AG04450 (cell line): ENCODE measurements at places on chromosomes 11 and 22. TPM values are rescaled to one million over a fixed set of nuclear protein-coding genes. Genes with fewer than 3 reads are reported as not detected.
A peak's percentile ranks its signal among the peaks of the same experiment; 100 is the strongest.

The PANX2 gene
- 0.93 and 1.1 TPM in 2 replicates for polyA plus RNA-seq

The ROM1 gene
- polyA plus RNA-seq = 1.4 and 2.0 TPM in 2 replicates

The CARNS1 gene
- polyA plus RNA-seq = 0.07 and 0.09 TPM in 2 replicates

The HBB gene
- 0.22 and 0.26 TPM in 2 replicates for polyA plus RNA-seq

The ARL14EP gene
- polyA plus RNA-seq = 30.9 and 47.2 TPM in 2 replicates

The FGF4 gene
- not detected in 2 replicates for polyA plus RNA-seq

The DEUP1 gene
- not detected in 2 replicates for polyA plus RNA-seq

The CABP4 gene
- not detected in 2 replicates for polyA plus RNA-seq

The TEX12 gene
- polyA plus RNA-seq = 0.19 TPM in 1 of 2 replicates, not detected in the other

The KDM4D gene
- 0.62 and 0.68 TPM in 2 replicates for polyA plus RNA-seq

The ANO1 gene
- 10.3 and 11.3 TPM in 2 replicates for polyA plus RNA-seq

The SERHL2 gene
- polyA plus RNA-seq = 6.6 and 9.0 TPM in 2 replicates

The SFI1 gene
- 4.0 and 4.1 TPM in 2 replicates for polyA plus RNA-seq

The TRIM34 gene
- polyA plus RNA-seq = 12.8 and 18.3 TPM in 2 replicates

DNA sequence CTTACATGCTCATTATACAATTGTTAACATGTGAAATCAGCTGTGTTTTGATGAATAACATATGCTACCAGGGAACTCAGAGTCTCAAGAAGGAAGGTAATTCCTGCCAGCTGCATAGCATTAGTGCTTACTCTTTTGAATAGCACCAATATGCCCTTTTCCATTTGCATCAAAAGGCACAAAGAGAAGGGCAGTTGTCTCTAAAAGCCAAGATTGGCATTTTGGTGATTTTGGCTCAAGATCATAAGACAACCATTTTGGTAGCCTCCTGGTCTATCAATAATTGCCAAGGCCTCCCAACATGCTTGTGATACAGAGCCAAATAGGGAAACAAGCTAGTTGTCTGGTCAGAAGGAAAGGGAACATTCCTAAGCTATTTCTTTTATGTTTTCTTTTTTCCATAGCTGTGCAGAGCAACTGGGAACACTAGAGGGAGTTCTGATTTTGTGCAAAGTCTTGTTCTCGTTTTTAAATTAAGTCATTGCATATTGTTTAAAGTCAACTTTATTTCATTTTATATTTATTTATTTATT lies 416.7 kb upstream of the CHORDC1 start:
- DNase-seq = no peak

DNA sequence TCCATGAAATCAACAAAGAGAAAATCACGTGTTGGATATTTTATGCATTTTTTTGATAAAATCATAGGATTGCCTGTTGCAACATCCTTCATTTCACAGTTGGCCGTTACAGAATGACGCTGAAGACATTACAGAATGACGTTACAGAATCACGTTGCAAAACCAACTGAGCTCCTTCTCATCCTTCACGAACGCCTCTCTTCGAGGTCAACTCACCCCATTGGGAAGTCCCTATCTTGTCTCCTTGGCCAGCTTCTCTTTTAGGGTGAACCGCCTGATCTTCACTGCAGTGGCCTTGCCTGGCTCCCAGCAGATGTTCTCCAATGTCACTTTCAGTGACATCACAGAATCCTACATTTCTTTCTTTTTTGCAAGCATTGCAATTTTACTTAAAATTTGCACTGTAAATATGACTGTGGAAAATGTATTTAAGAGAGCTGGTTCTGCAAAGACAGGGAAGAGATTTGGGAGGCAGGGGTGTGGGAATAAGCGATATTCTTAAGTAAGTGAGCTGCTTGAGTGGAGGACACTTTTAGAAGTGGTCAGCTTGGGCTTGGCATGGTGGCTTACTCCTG lies 5.1 kb downstream of the KRTAP5-7 start:
- DNase-seq = no peak

- no peak for DNase-seq
Observed at GRCh38 chr11:29095821-29096220, 921.0 kb downstream of the KCNA4 start.

GRCh38 chr11:130216591-130217132 lies 57.1 kb downstream of the ST14 start:
- DNase-seq = no peak

- DNase-seq = no peak
Observed at GRCh38 chr11:14656536-14657457, 13.2 kb downstream of the PDE3B start.

- no peak for DNase-seq
Observed at GRCh38 chr11:134559602-134559962, 147.5 kb upstream of the B3GAT1 start.

GRCh38 chr11:1205121-1205986 lies 17.5 kb upstream of the MUC5B start:
- DNase-seq = no peak

DNA sequence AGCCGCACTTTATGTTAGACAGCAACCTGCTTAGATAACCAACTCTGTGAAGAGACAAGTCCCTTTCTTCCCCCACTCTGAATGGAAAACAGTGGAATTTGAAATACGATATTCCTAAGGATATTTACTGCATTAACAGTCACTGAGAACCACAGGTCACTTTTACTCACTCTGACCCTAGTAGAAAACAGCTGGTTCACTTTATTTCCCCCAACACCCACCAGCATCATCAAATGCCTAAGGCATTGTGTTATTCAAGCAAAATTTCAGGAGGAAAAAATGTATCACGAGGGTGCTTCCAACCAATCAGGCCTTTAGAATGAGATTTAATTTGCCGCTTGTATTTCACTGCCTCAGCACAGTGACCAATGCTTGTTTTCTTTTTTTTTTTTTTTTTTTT lies 1134.1 kb upstream of the CCDC90B start:
- no peak for DNase-seq

GRCh38 chr11:112044961-112045360 lies 19.8 kb downstream of the DLAT start:
- no peak for DNase-seq

DNA sequence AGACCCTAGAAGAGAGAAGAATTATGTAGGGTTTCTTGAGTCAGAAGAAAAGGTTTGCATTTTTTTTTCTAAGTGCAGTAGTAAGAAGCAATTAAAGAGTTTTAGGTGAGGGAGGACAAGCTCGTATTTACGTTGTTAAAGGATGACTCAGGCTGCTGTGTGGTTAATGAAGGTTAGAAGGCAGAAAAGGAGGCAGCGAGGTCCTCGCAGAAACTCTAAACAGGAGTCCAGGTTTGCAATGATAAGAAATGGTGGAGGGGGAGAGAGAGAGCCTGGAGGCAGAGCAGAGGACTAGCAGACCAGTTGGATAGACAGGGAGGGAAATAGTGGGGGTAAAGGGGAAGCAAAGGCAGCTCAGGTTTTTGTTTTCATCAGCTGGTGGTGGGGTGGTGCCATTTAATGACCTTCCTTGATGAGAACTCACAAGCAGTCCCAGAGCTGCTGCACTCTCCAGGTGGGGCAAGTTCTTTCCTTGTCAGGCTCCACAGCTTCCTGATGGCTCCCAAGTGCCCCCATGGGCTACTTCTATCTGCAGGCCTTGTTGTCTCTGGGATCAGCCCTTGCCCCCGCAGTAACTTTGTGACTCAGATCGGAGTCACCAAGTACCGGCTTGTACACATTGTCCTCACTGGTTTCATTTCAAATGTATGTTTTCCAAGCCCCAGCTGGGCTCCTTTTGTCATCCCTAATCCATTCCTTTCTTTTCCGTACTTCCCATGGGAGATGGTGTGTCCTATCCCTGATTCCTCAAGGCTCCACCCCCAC lies 8.3 kb upstream of the INSC start:
- DNase-seq = no peak

DNA sequence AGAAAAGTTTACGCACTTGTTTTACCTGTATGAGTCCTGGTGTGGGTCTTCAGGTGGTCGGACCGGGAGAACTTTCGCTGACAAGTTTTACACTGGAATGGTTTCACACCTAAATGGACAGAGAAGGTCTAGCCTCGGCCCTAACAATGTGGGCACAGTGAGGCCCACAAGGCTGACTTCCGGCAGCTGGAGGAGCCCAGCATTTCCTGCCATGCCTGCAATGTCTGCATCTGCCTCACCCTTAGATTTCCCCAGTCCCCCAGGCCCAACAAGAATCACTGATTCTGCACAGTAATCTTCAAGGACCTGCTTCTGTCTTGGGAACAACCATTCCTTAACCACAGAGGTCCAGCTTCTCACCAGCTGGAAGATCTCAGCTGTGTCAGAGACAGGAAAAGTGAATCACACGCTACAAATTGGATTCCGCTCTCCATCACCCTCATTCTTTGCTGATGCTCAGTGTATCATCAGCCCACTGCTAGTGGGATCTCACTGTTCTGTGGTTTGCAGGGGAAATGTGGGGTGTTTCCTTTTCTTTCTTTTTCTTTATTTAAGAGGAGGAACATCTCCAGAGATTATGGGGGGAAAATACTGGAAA lies 43.3 kb downstream of the WT1 start:
- DNase-seq = peak; percentile 30

- no peak for DNase-seq
Observed at GRCh38 chr22:37529652-37530345, 10.6 kb upstream of the CARD10 start.

DNA sequence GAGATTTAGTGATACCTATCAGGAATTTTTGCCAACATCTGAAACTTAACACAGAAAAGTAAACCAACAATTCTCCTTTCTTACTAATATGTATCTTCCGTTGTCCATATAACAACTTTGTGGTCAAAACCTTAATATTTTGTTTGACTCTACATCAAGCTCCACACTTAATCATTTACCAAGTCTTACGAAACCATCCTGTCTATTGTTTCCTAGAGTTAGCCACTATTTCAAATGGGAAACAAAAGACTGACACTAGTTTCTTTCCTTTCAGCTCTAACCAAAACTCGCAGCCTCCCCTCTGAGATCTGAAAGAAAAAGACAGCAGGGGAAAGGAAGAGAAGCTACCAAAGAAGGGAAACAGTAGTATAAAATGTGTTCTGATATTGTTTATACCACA lies 26.5 kb upstream of the PRDM10 start:
- DNase-seq = no peak

DNA sequence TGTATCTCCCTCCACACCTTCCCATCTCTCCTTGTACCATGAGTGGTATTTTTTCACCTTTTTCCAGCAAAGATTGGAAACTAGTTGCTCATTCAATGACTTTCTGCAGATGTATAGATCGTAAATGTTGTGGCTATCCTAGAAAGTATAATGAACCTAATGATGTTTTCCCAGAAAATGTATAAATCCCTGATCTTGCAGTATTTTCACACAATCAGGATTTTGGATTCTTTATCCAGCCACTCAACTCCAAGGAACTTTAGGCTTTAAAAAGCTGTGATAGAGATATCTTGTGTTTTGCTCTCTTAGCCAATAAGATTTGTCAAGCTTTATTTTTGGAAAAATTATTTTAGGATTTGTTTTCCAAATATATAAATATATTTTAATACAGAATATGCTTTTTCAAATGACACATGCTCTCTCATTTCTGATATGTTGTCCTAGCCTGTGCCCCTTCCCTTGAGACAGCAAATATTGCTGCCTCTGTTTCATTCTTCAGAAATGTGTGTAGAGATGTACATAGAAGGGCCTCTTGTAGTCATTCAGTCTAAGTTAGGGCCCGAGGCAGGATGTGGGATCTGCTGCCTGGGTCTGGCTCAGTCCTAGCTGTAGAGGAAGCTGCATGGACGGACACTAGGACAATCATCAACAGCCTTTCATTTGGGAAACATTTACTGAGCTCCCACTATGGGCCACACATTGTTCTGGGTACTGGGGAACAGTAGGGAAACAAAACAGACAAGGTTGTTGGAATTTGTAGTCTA lies 62.4 kb downstream of the NAV2 start:
- no peak for DNase-seq

GRCh38 chr11:6855971-6856541 lies 6.8 kb upstream of the OR10A2 start:
- DNase-seq = no peak

DNA sequence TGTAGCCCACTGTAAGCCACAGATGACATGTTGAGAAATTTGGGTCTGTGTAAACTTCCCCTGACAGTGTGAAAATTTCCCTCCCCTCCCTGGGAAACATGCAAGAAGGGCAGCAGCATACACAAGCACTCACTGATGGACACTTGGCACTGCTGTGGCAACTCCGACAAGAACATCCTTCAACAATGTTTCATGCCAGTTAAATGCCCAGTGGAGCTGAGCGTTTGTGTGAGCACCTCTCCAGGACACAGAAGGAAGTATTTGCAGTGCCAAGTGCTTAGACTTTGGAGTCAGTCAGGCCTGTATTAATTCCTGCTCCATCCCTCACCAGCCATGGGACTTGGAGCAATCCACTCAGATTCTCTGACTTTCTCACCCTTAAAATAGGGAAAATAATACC lies 17.7 kb downstream of the C11orf87 start:
- DNase-seq = no peak

GRCh38 chr22:39263626-39264348 lies 19.0 kb upstream of the PDGFB start:
- DNase-seq = no peak

- DNase-seq = no peak
Observed at GRCh38 chr11:60169264-60169915, 13.5 kb downstream of the MS4A6A start.

GRCh38 chr11:70467201-70468085 lies 69.1 kb downstream of the CTTN start:
- DNase-seq = no peak

- no peak for DNase-seq
Observed at GRCh38 chr22:47042116-47042825, 279.8 kb downstream of the TBC1D22A start.

- no peak for DNase-seq
Observed at GRCh38 chr22:35656284-35656752, 8.1 kb downstream of the APOL6 start.

DNA sequence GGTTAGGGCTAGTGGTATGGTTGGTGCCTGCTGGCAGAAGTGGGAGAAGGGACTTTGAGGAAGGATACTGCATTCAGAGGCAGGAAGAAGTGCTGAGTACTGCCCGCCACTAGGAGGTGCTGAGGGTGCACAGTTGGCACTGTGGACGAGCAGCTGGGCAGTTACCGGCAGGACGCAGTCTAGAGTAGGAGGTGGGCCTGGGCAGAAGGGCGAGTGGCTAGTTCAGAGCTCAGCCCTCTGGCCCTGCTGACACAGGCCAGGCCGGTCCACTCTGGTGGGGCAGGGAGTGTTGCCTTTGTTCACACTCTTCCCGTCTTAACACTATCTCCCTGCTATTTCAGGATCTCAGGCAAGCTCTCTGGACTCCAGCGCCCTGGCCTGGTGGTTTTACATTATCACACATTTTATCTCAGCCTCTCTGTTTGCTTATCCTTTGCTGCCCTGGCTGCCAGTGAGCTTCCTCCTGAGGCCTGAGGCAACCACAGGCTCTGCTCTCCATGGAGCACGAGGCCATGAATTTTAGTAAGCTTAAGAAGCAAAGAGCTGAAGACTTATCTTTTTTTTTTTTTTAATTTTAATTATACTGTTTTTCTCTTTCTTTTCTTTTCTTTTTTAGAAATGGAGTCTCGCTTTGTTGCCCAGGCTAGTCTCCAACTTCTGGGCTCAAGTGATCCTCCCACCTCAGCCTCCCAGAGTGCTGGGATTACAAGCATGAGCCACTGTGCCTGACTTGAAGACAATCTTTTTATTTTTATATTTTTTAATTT lies 26.9 kb downstream of the SNAP29 start:
- peak; percentile 62 for DNase-seq

- DNase-seq = no peak
Observed at GRCh38 chr11:134032043-134032442, 36.8 kb upstream of the JAM3 start.
